ENCODE measurements at places on chromosomes 1 and 21.

GRCh38 chr1:226766565-226766964, 27.5 kb upstream of the ITPKB start:
- DNase-seq: no peak

GRCh38 chr1:40391688-40392145, 18.2 kb downstream of the SMAP2 start:
- no peak for DNase-seq

DNA sequence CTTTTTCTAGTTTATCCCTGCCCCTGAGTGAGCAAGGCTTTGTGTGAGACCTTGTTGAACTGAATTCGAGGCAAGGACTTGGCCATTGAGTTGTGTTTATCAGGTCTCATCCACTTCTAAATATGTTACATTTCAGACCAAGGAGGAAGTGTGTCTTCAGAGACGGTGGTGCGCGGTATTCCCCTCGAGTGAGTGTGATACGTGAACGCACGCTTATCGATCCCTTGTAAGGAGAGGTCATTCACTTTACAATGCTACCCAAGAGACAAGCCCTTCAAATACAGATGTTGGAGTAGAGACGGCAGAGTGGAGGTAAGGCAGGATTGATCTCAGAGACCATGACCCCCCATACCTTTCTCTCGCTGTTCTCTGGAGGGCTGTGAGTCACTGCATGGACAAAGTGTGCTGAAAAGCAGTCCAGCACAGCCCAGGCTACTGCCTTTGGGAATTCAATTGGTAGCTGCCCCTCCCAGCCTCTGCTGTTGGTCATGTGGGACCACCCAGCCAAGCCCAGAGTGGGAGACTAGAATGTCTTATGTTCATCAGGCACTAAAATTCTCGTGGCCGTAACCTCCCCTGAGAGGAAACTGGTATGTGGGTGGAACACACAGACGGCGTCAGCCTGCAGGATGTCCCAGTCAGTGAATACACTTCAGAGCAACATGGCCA, 16.3 kb upstream of the MTARC1 start:
- DNase-seq: no peak

- DNase-seq: no peak
These were observed 61.9 kb downstream of the WNT9A start for GRCh38 chr1:227885648-227886502.
